ENCODE measurements at places on chromosomes 3 and 15.

DNA sequence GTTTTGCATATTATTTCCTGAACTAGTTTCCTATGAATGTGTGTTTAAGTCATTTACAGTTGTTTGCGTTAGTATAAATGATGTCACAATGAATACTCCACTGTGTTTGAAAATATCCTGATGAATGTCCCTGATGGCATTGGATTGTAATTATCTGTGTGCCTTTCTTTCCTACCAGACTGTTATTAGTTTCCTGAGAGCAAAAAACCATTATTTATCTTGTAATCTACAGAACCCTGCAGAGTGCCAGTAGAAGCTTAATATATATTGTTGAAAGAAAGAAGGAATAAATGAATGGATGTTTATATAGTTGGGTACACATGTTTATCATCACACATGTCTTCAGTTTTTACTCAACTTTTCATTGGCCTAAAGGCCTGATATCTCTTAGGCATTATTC is 312.6 kb downstream of the AGBL1 start:
- no peak overlapping the region for H3K27ac ChIP-seq
- no peaks in the 10 kb centered on the region for H3K4me1 ChIP-seq

DNA sequence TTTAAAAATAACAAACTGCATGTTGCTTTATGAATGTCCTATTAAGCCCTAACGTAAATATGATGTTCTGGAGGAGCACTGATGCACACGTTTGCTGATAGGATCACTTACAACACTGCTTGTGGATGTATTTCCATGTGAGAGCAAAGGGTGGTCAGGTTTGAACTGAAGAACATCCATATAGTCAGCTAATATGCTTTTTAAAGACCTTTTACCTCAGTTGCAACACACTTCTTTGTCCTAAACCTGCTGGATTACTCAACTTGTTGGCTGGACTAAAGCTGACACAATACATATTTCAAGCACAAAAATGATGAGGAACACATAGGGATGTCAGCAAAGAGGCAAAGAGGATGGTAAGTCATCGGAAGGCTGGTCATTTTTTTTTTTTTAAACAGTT is 186.6 kb downstream of the TIGIT start:
- DNase-seq, result no peak
- H3K4me3 ChIP-seq, result no peak overlapping the region
- no peaks in the 10 kb centered on the region for H3K27me3 ChIP-seq
- no peak overlapping the region for H3K27ac ChIP-seq
- peaks cover 12% of the 10 kb centered on the region for H3K4me1 ChIP-seq

DNA sequence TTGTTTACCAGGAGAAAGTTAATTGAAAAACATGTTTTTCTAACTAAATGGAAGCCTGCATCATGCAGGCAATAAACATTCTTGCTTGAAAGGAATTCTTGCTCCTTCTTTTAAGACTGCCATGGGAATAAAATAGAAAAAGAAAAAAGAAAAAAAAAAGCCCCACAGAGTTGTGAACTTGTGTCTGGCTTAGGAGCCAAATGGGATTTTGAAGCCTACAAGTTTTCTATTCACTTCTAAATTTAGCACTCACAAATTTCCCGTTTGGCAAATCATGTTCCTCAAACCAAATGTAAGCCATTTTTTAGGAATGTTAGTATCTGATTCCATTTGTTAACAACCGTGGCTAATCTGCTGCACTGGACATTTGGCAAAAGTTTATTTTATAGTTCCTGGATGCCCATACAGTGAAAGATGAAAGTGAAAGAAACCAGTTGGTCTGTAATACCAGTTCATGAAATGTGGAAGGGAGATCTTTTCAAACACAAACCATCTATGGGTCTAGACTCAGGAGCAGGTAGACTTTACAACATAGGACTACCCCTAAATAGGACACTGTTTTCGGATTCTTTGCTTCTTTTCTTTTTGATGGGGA is 133.8 kb upstream of the GMNC start:
- no peak overlapping the region for H3K4me3 ChIP-seq
- no peaks in the 10 kb centered on the region for H3K4me1 ChIP-seq
- no peak overlapping the region for H3K27ac ChIP-seq
- no peaks in the 10 kb centered on the region for H3K27me3 ChIP-seq

- no peak for DNase-seq
- H3K27ac ChIP-seq, result no peak overlapping the region
- H3K36me3 ChIP-seq, result no peaks in the 10 kb centered on the region
- H3K4me1 ChIP-seq, result peaks cover 20% of the 10 kb centered on the region
- peaks cover 36% of the 10 kb centered on the region for H3K27me3 ChIP-seq
- H3K4me3 ChIP-seq, result no peak overlapping the region
Measured at GRCh38 chr15:75696311-75696720, 16.3 kb downstream of the CSPG4 start.

- H3K27ac ChIP-seq, result no peak overlapping the region
- H3K4me1 ChIP-seq, result no peaks in the 10 kb centered on the region
- H3K4me3 ChIP-seq, result no peak overlapping the region
- H3K36me3 ChIP-seq, result no peaks in the 10 kb centered on the region
Measured at GRCh38 chr3:184718431-184718830, 6.6 kb upstream of the MAGEF1 start.

- no peak for DNase-seq
- no peak overlapping the region for H3K27ac ChIP-seq
- H3K4me1 ChIP-seq, result no peaks in the 10 kb centered on the region
- no peaks in the 10 kb centered on the region for H3K27me3 ChIP-seq
- no peak overlapping the region for H3K4me3 ChIP-seq
Measured at GRCh38 chr3:53145713-53146080, 15.3 kb upstream of the PRKCD start.

DNA sequence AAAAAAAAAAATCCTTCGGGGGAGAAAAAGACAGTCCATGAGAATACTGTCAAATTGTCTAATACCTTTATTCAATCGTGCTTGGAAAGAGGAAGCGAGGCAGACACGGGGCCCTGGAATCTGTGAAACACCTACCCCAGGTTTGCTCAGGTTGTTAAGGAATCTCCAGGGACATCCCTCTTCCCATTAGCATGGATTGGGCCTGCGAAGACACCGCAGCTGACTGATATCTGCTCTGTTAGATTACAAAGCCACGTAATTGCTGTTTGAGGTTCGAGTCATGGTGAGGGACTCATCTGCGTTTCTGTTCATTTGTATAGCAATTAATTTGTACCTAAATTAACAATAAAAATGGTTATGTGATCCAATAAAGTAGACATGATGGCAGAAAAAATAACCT is 91.0 kb downstream of the BDH1 start:
- peaks cover 11% of the 10 kb centered on the region for H3K36me3 ChIP-seq
- H3K4me1 ChIP-seq, result peaks cover 1% of the 10 kb centered on the region
- no peak overlapping the region for H3K27ac ChIP-seq
- DNase-seq, result no peak
- no peak overlapping the region for H3K4me3 ChIP-seq

Measured in effector memory CD8-positive, alpha-beta T cell (primary cell).